ENCODE measurements at places on chromosomes 16 and 17.

DNA sequence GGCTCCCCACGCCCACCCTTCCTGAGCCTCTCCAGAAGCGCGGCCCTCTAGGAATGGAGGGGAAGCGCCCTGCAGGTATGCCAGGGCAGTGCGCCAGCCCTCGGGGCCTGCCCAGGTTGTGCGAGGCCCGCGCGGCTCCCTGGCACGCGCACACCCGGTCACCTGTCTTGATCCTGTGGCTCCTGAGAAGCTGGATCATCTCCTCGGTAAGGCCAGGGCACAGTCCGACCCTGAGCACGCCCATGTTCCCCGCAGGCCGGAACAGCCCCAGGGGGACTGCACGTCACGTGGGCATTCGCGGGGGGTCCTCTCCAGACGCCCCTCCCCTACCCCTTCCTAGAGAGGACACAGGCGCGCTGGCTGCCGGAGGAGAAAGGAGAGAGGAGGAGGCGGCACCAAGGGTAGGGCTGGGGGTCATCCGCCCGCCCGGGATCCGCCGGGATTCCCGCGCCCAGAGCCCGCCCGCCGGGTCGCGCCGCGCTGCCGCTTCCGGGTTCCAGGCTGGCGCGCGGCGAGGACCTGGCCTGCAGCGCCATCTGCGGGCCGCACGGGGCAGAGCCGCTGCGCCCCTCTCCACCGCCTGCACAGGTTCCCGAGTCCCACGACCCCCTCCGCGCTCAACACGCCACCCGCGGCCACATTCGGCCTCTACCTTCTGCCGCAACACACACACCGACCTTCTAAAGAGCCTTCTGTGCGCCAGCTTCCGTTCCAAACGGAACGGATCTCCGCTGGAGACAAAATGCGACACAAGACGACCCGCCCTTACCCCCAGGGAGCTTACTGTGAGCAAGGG is at the start of gene RAD51D:
RAD51D (minus strand) TSS at position 491 of the 796 bp plus-strand sequence; CDS start at position 244, 247 bp downstream.
- DNase-seq = peak; percentile 60

DNA sequence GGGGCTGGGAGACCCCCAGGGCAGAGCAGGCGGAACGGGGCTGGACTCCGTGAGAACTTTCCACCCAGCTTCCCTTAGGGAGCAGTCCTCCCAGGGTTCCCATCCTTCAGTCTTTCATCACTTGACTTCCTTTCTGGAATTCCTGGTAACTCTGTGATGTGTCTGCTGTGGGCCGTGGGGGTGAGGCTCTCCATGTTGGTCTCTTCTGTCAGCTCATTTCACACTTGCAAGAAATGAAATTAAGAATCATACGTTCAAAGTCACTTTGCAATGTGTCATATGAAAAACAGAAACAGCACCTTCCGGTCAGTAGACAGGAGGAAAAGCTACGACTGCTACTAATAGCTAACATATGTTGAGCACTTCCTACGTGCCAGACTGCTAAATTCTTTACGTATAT is 5.4 kb upstream of the BBS2 start:
- no peak for DNase-seq

DNA sequence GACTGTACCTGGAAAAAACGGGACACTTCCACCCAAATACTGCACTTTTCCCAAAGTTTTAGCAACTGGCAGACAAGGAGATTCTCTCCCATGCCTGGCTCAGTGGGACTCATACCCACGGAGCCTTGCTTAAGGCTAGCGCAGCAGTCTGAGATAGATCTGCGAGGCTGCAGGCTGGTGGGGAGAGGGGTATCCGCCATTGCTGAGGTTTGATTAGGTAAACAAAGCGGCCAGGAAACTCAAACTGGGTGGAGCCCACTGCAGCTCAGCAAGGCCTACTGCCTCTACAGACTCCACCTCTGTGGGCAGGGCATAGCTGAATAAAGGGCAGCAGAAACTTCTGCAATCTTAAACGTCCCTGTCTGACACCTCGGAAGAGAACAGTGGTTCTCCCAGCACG is 44.8 kb downstream of the UTP18 start:
- no peak for DNase-seq

GRCh38 chr16:2753733-2754020 is 1.2 kb downstream of the SRRM2 start:
- DNase-seq = no peak

GRCh38 chr17:56110463-56111135 is 42.7 kb upstream of the ANKFN1 start:
- DNase-seq = no peak

DNA sequence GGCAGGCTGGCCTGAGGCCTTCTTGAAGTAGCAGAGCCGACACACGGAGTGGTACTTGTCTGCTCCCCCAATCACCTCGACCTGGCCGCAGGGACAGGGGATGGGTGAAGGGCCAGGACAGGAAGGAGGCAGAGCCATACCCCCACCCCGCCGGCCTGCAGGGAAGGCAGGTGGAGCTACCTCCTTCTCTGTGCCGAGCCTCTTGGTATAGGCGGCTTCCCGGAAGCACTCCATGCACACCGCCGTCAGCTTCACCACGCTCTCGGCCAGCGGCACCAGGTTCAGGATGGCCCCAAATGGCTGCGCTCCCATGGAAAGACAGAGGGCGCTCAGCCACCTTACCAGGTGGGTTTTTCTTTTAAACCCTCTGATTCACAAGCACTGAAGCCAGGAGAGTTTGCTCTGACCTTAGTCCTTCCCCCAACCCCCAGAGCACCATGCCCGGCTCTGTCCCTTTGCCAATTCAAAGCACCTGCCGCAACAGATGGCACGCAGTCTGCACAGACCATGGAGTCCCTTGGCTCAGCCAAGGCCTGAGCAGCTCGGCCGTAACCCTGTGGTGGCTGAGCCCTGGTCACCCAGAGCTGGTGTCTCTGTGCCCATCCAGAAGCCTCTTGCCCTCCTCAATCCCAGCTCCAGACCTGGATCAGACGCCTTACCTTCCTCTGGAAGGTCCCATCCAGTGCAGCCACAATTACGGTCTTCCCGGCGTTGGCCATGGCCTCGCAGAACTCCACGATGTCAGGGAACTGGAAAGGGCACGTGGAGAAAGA is 6.7 kb downstream of the SYNGR2 start:
- DNase-seq = no peak

GRCh38 chr17:77924757-77925336 is 33.7 kb upstream of the TNRC6C start:
- no peak for DNase-seq

GRCh38 chr17:14205992-14206461 is 30.6 kb downstream of the CDRT15 start:
- no peak for DNase-seq

DNA sequence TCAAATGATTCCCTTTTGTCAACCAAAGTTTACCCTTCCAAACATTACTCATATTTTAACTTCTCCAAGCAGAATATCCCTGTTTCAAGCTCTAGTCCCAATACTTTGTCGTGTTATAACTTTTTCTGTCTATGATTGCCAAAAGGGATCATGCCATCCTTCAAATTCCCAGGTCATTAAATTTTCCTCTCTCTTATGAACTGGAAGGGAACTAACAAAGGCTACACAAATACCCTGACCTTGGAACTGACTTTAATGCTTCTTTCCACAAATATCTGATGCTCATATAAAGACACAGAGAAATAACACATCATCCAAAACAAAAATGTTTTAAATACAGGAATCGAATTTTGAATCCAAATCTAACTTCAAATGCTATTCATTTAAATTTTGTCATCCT is 1352.7 kb downstream of the CDH11 start:
- DNase-seq = no peak

DNA sequence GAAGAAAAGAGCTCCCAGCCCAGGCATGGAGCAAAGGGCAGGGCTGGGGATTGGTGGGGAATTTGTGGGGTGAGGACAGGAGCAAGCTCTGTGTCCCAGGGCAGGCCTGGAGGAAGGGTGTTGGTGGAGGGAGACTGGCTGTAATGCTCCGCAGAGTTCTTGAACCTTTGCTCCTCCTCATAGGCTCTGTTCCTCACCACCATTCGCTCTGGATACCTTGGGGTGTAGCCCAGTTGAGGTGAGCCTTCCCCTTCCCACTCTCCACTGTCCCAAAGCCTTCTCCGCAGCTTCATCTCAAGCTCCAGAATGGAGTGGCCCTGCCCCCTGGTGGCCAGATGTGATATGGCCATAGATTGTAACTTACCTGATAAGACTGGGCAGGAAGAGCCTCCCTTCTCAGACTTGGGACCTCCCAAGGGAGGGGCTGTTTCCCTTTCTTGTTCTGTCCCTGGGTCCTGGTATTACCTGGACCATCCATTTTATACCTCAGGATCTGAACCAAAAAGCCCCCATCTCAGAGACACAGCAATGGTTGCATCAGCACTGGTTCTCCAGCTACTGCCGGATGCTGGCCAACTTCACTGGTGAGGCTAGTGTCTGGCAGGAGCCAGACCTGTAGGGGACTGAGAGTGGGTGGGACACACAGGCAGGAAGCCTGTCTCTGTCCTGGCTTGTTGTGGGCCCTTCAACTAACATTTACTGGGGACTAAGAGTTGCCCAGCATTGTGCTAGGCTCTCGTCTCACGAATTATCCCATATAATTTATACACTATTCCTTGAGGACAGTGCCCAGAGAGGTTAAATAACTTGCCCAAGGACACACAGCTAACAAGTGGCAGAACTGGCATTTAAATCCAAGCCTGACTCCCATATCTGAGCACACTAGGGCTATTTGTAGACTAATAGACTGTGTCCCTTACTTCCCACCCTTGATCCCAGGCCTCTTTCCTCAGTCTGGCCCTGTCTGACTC is 19.1 kb upstream of the STAC2 start:
- peak; percentile 58 for DNase-seq

- no peak for DNase-seq
Measured at GRCh38 chr16:72051818-72052217, 2.5 kb upstream of the HP start.

DNA sequence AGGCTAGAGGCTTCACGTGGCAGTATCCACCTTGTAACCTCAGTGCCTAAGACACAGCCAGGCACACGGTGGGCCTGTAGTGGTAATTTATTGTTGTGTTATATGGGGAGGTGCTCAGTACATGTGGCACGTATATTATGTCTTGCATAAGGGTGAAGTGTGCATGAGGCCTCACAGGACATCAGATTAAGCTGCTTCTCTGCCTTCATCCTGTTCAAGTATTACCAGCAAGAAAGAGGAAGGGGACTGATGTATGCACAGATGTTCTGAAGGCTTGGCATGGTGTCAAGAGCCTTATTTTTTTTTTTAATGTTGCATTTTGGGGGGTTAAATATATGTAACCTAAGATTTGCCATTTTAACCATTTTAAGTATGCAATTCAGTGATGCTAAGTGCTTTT is 71.6 kb downstream of the ABCC1 start:
- no peak for DNase-seq

DNA sequence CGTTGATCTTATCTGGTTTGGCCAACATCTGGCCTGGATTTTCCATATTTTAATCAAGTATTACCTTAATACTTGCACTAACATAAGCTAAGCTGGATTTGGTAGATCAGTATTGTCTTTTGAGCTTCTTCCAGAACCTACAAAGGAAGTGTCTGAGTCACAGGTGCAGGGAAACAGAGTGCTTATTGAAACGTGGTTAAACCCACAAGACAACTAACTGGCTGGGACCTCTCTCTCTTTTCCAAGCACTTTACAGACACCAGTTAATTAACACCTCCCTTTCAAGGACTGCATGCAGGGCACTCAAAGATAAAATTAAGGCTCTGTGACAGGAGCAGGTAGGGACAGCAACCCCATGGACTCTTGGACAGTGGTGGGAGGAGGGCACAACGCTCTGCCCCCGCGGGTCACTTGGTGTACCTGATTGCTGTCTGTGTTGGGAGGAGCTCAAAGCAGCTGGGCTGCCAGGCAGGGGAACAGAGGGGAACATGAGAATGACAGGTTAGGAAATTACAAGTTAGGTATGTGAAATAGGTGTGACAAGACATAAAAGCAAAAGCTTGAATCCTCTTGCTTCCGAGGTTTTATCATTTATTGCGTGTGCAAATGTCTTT is 133.7 kb upstream of the MON1B start:
- no peak for DNase-seq

- peak; percentile 50 for DNase-seq
Measured at GRCh38 chr16:1533443-1533951, at the start of gene TMEM204. TSS of gene TMEM204 (plus strand) at chr16:1533666. CDS start at chr16:1534276, 610 bp downstream.

DNA sequence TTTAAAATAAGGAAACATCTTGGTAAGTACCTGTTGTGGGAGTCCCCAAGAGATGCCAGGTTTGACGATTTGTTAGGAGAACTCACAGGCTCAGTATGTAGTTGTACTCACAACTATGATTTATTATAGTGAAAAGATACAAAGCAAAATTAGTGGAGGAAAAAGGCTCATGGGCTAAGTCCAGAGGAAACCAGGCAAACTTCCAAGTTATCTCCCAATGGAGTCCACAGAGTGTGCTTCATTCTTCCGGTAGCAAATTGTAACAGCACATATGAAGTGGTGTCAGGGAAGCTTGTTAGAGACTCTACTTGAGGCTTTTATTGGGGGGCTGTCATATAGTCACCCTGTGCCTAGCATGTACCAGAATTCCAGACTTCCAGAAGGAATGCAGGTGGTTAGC is 2.3 kb downstream of the DDX19A start:
- DNase-seq = no peak

- no peak for DNase-seq
Measured at GRCh38 chr16:4704913-4705312, 11.6 kb downstream of the NUDT16L1 start.

DNA sequence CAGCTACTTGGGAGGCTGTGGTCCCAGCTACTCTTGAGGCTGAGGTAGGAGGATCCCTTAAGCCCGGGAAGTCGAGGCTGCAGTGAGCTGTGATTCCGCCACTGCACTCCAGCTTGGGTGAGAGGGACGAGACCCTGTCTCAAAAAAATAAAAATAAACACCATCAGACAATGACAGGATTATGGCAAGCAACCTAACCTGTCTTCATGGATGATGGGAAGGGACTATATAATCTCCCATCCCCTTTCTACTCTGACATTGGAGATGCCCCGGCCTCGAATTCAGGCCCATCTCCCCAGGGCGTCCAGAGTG is 893 bp downstream of the TRIM25 start:
- DNase-seq = no peak

DNA sequence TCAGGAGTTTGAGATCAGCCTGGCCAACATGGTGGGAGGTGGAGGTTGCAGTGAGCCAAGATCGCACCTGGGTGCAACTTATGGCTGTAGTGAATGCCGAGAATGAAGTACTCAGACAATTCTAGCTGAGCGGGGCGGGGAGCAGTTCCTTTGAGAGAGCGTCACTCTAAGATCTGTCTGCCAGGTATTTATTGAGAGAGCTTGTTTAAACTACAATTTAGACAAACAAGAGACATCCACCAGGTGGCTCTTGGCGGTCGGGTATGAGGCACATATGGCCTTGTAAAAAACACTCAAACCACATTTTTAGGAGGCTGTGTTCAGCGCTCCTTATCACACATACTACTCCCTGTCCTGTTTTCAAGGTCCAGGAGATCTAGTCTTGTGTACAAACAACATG is 40.6 kb upstream of the CDH1 start:
- DNase-seq = no peak

GRCh38 chr17:28811651-28812090 is 30.9 kb downstream of the FAM222B start:
- DNase-seq = no peak

GRCh38 chr17:65572581-65573281 is 11.3 kb upstream of the AXIN2 start:
- DNase-seq = no peak
